ENCODE measurements at places on chromosomes 1 and 21.

GRCh38 chr1:7049913-7050625 lies 264.8 kb downstream of the CAMTA1 start:
- DNase-seq: no peak

- DNase-seq: no peak
Observed at GRCh38 chr1:50103615-50104081, 5.1 kb upstream of the ELAVL4 start.

DNA sequence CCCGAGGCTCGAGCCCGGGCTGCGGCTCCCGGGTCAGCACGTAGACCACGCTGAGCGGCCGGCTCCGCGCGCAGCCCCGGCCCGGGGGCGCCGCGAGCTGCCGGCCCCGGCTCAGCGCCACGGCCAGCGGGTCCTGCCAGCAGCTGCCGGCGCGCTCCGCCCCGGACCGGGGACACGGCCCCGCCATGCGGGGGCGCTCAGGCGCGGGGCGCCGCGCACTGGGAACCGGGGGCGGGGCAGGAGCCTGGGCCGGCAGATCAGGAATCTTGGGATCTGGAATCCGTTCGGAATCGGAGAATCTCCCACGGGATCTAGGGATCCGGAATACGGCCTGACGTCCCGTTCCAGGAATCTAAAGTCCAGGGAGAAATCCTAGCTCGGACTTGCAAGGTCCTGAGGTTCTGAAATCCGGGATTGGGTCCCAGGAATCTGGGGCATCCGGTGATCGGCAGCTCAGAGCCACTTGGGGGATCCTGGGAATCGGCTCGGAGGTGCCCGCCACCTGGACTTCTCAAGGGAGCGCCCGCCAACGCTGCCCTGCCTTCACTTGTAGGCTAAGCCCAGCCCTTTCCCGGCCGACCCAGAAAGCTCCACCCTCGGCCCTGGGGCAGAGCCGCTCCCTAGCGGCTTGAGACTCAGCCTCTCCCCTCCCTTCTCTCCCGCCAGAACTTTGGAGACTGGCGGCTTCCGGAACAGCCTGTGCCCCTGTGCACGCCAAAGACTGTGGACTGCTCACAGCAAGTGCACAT lies at the start of gene MAP3K6:
Gene MAP3K6, minus strand, starts transcription at position 551 of the 749 bp plus-strand sequence. Its CDS starts 364 bp downstream, at position 187.
- peak; percentile 92 for DNase-seq

DNA sequence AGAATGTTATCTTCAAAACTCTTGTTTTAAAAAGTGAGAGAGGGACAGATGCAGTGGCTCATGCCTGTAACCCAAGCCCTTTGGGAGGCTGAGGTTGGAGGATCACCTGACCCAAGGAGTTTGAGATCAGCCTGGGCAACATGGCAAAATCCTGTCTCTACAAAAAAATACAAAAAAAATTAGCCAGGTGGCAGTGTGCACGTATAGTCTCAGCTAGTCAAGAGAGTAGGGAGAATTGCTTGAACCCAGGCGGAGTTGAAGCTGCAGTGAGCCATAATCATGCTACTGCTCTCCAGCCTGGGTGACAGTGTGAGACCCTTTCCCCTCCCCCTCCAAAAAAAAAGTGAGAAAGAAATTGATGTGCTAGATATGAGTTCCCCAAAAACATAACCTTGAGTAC lies 131.0 kb downstream of the KCNT2 start:
- no peak for DNase-seq

DNA sequence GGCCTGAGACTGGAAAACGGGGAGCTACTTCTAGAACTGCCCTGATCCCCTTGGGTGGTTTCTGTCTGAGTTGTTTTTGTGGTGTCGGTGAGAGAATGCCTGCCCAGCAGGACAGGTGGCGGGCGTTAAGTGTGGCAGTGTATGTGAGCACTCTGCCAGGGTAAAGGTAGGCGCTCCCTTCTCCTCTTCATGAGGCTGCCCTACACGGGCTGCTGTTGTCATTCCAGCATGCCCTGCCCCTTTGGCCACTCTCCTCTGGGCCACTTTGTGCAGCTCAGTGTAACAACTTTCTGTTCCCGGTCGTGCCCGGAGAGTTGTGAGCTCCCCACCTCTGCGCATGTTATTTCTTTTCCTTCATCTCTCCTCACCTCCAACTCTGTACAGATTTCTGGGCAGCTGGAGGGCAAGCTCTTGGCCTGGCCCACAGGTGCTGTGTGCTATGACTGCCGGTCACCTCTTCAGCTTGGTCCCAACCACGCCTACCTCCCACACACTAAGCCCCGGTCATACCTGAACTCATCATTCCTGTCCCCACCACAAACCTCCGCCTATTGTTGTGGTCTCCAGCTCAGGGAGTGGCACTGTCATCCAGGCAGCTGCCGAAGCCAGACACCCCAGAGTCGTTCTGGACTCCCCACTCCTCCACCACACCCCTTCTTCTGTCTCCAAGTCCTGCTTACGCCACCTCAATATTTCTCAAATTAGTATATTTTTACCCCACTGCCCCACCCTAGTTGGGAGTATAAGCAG lies 69.0 kb downstream of the GADD45A start:
- DNase-seq: no peak

DNA sequence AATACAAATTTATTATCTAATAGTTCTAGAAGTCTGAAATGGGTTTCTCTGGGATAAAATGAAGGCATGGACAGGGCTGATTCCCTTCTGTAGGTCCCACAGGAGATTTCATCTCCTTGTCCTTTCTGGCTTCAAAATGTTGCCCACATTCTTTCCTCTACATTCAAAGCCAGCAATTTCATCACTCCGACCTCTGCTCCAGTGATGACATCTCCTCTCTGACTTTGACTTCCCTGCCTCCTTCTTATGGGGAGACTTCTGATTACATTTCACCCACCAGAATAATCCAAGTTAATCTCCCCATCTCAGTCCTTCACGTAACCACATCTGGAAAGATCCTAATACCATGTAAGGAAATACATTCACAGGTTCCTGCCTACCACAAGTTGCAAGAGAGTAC lies 358.0 kb upstream of the C1orf87 start:
- DNase-seq: no peak

- no peak for DNase-seq
Observed at GRCh38 chr21:29626801-29627470, 312.9 kb downstream of the GRIK1 start.

GRCh38 chr1:43521078-43521477 lies 9.6 kb upstream of the PTPRF start:
- DNase-seq: no peak

DNA sequence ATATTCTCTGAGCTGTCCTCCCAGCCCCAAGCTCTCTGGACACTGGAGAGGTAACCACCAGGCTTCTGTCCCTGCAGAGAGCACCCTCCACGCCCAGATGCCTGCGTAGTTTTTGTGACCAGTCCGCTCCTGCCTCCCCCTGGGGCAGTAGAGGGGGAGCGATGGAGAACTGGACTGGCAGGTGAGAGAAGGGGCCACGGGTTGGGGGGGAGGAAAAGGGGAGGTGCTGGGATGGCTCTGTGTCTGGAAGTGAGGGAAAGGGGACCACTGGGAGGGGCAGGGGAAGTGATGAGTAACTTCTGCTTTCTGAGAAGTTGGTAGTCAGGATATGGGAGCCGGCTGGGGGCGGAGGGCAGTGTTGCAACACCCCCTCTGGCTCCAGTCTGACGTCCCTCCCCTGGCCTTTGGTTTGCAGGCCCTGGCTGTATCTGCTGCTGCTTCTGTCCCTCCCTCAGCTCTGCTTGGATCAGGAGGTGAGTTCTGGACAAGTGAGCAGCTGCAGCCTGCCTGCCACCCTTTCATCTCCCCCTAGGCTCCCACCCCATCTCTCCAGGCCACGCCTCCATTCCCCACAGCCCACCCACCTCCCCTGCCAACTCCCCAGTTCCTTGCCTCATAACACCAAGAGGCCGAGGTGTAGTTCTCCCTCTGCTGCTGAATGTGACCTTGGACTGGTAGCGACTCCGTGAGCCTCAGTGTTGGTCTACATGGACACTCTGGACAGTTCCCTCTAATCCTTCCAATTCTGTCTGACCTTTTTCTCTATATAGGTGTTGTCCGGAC lies 3.1 kb downstream of the ADAMTSL4 start:
- no peak for DNase-seq

- DNase-seq: no peak
Observed at GRCh38 chr1:97350241-97350640, 570.6 kb downstream of the DPYD start.

- no peak for DNase-seq
Observed at GRCh38 chr1:165371588-165372225, 15.2 kb upstream of the LMX1A start.
